HepG2 (cell line): ENCODE measurements at places on chromosomes 12 and 14. TPM values are rescaled to one million over a fixed set of nuclear protein-coding genes. Genes with fewer than 3 reads are reported as not detected.

DNA sequence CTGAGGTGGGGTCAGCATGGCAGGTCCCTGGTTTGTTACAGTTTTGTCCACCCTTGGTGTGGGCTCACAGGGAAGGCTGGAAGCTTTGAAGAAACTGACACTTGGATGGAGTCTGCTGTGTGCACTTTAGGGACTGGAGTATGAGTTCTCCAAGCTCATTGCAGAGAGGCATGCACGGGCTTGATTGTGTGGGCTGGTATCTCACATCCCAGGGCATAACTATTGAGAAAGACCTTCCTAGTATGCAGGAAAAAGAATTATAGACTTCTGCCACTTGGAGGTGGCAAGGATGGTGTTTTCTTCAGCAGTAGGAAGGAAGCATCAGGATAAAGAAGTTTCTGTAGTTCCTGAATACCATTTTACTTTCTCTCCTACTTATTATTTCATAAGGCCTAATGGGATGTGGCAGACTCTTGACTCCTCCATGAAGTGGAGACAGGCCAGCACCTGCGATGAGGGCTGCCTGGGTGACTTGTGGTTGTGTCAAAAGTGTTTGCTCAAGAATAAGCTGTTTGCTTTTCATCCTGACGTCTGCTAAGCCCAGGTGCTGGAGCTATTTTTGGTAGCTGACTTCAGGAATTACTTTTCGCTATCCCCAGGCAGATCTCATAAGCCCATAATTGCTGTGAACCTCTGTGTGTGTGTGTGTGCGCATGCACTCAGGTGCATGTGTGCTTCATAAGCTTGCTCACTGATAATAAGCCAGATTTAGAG lies 125.8 kb downstream of the KTN1 start:
- peak; percentile 6 for DNase-seq

The PRIMA1 gene
- 1.9 and 2.4 TPM in 2 replicates for polyA plus RNA-seq

- DNase-seq = peak; percentile 50
These were observed 1.4 kb downstream of the ATF1 start for GRCh38 chr12:50765095-50765911.

DNA sequence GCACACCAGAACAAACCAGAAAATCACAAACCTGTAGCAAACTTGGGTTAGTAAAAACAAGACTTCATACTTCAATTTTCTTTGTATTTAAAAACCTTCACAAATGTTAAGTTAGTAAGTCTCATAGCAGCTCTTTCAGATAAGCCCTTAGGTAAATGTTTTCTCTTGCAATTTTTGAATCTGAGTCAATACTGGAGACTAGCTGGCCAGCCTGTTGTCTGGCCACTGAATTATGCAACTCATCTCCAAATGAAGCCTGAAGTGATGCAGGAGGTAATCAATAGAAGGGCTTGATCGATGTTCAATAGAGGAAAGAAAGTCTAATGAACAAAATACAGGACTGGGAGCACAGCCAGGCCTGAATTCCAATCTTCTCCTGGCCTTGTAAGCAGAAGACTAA lies 465.2 kb downstream of the LRIG3 start:
- DNase-seq = no peak

GRCh38 chr12:25960143-25960542 lies 1.7 kb downstream of the RASSF8 start:
- DNase-seq = no peak

- no peak for DNase-seq
These were observed 4.4 kb downstream of the GPR19 start for GRCh38 chr12:12691549-12691948.

The TMEM121 gene
- polyA plus RNA-seq = 6.6 and 10.9 TPM in 2 replicates

GRCh38 chr14:52067873-52068614 lies 815 bp downstream of the NID2 start:
- no peak for DNase-seq

GRCh38 chr14:87840906-87841305 lies 152.1 kb downstream of the GALC start:
- DNase-seq = no peak

The FSCB gene
- polyA plus RNA-seq = not detected in 2 replicates

DNA sequence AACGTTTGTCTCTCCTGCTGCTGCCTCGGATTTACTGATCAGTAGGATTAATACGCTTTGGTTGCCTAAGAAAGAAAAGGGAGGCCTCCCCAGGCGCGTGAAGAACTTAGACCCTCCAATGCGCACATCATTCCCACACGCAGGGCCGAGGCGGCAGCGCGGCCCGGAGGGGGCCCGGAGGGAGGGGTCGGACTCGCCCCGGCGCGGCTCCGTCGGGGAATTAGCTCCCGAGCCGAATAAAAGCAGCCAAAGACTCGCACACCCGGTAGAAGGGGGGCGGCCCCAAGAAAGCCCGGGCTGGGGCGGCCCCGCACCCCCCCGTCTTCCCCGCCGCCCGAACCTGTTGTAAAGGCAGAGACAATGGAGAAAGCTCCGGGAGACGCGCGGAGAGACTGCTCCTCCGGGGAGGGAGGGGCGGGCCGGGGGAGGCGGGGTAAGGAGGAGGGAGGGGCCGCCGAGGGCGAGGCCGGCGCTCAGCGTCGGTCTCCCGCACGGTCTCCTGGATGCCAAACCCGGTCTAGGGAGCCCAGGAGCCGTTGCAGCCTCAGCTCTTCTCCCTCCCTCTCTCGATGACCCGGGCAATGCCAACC lies at the start of gene NELL2:
TSS of gene NELL2 (minus strand) at position 362 of the 590 bp plus-strand sequence. CDS start 446 bp downstream, outside the sequence.
- no peak for DNase-seq

DNA sequence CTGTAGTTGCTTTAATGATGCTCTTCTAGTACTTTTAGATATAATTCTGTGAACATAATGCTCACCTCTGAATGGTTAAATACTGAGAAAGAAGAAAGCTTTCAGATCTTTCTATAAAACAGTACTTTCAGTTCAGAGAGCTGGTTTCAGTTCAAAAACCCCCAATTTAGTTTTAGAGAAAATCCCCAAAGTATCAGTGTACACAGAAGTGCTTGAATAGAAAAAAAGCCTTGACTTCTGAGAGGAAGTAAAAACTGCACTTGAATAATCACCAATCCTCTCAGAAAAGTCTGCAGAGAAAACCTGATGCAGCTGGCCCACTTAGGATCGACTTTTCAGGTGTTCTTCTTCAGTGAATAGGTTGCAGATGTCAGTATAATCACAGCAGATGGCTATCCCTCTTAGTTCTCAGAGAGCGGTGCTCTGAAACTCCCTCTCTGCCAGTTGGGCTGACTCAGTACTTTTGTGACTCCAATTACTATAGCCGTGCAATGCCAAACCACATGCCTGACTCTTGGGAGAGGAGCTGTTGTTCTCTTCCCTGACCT lies 616.3 kb downstream of the LRFN5 start:
- DNase-seq = no peak

The GZMH gene
- 0.08 TPM in 1 of 2 replicates, not detected in the other for polyA plus RNA-seq

The TOMM20L gene
- polyA plus RNA-seq = not detected in 2 replicates

The C1S gene
- polyA plus RNA-seq = 14.5 and 23.3 TPM in 2 replicates

DNA sequence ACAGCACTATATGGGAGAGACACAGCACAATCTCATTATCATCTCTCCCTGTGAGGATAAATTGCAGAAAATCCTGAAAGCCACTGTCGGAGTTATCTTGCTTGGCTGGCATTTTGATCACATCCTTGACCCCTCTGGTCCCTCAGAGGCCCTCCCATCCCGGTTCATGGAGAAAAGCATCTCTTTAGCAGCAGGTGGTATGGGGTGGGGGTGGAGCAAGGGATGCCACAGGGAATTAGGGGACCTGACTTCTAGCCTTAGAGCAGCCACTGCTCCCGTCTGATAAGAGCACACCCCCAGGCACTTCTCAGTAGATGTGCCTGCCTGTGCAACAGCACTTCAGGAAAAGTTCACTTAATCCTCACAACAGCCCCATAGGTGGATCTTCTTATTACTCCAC lies 38.6 kb downstream of the GRIN2B start:
- DNase-seq = no peak

GRCh38 chr12:76272287-76272686 lies 75.9 kb downstream of the BBS10 start:
- peak; percentile 3 for DNase-seq

The CEP290 gene
- 2.4 TPM in 2 replicates for polyA plus RNA-seq

- DNase-seq = no peak
These were observed 129.7 kb upstream of the OVCH1 start for GRCh38 chr12:29627221-29627620.

The CACNA2D4 gene
- 136 and 160 TPM in 2 replicates for polyA plus RNA-seq

DNA sequence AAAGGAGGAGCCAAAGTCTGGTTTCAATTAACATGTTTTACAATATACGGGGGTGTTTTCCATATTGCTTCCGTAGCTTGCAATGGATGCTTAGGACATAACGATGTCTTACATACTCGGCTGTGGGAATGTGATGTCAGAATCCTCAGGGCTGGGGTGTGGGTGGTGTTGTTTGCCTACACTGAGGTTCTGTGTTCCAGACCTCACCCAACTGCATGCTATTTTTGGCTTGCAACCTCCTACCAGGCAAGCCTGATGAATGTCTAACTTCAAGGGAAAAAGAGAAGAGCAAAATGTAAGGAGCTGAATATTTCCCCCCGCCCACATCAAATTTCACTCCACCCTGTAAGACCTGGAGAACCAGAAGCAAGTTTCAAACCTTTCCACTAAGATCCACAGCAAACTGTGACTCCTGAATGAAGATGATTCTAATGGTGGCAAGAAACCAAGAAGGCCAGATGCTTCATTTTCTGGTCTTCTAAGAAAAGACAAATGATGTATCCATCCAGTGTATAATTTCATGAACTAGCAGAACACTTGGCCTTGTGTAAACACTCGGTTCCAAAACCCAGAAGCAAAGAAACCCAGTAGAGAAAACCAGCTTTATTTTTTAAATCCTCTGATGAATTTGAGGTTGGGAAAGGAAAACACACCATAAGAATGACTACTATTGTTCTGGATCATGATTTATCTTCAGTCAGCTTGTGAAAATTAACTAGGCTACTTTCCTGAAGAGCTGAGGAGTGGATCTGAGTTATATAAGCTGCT lies 227.9 kb downstream of the DACT1 start:
- no peak for DNase-seq

The EFS gene
- polyA plus RNA-seq = not detected in 2 replicates

DNA sequence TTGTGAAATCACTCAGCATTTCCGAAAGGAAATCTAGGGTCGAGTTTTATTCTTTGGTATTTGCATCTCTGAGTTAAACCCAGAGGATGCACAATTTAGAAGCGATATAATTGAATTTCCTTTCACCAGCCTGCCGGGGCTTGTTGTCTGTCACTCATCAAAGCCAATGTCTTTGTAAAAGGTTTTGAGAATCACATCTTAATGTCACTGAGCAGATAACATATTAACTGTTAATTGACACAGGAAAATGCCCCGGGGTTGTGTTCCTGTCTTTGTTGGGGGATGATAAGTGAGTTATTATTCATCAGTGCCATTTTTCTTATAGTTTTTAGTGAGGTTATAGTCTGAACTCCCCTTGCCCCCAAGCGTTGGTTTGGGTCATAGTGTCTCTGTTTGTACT lies 73.4 kb downstream of the DUSP6 start:
- DNase-seq = no peak

The GPR84 gene
- not detected in 2 replicates for polyA plus RNA-seq

GRCh38 chr12:71671311-71671710 lies 7.2 kb downstream of the THAP2 start:
- DNase-seq = no peak

GRCh38 chr14:68308726-68309520 lies 483.9 kb downstream of the ZFP36L1 start:
- DNase-seq = no peak

DNA sequence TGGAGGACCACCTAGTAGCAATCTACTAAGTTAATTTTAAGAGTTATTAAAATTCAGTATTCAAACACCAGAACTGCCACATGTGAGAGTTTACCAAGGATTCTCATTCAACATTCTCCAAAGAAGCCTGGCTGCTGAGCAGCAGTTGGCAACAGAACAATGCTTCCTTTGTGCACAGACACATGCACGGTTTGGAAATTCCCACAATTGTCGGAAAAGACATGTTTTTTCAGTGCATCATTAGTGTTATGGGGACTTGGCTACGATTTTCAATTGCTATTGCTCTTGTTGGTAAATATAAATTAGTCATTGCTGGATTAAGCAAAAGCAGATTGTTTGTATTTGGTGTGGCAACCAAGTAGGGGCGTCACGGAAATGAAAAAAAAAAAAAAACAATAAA lies 22.2 kb downstream of the ST8SIA1 start:
- peak; percentile 5 for DNase-seq

The LRCOL1 gene
- 0.14 TPM in 1 of 2 replicates, not detected in the other for polyA plus RNA-seq

- DNase-seq = no peak
These were observed 19.9 kb upstream of the CEP170B start for GRCh38 chr14:104845033-104845666.

- peak; percentile 29 for DNase-seq
These were observed 57.6 kb downstream of the ACADS start for GRCh38 chr12:120783197-120783596.

The CLEC4D gene
- polyA plus RNA-seq = not detected in 2 replicates

DNA sequence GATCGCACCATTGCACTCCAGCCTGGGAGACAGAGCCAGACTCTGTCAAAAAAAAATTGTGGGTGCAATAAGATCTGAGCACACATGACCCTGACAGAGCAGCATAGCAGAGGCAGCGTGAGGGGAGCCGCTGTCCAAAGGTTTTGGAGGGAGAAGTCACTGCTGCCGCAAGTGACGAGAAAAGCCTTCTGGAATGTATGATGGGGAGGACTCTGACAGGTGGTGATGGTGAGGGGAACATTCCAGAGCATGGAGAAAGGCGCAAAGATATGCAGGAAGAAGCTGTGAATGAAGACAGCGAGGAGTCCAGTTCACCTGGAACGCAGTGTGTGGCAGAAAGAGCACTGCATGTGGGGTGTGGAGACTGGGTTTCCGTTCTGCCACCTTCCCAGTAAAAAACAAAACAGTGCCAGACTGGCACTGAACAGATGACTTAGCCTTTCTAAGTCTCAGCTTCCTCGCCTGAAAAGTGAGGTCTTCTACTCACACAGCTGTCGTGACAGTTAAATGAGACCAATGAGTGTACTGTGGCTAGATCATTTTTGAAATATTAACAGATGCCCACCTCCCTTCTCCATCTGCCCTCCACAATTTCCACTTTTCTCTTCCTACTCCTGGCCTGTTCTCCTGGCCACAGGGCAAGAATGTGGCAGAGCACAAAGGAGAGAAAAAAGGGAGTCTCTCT lies 53.4 kb upstream of the PTHLH start:
- no peak for DNase-seq

The CPNE6 gene
- polyA plus RNA-seq = 0.03 TPM in 1 of 2 replicates, not detected in the other

DNA sequence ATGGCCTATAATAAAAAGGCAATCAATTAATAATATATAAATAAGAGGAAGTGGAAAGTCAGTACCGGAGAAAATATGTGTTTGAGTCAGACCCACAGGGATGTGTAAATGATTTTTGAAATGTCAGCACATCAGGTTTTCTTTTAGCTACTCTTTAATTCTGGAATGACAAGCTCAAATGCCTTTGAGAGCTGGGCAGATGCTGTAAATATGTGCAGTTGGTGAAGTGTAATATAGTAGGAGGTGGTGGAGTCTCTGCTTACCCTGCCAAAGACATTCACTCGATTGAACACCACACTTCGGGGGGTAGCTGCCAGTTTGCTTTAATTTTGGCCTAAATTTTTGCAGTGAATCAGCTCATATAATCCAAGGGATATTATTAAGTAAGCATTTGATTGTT lies 93.0 kb downstream of the PLEKHA5 start:
- DNase-seq = no peak

GRCh38 chr14:66628636-66629035 lies 120.7 kb downstream of the GPHN start:
- DNase-seq = no peak
